ENCODE measurements at places on chromosomes 1 and 21.

- DNase-seq, result no peak
These were observed 27.6 kb upstream of the CTH start for GRCh38 chr1:70383483-70383882.

- no peak for DNase-seq
These were observed 29.7 kb upstream of the KDM4A start for GRCh38 chr1:43619996-43620920.

DNA sequence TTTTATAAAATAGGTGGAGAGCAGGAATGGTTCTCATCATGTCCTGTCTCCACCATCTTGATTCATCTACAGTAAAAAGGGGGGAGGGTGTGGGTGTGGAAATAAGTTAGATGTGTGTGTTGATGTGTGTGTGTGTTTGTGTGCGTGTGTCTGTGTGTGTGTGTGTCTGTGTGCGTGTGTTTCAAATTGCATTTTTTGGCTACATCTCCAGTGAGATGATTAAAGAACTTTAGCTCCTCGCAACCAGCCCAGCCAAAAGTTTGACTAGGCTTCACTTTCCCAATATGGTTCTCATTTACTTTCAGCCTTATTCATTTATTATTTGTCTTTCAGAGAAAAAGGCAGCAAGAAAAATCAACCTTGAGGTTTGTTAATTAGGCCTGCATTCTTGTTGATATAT lies 14.7 kb upstream of the HAO2 start:
- no peak for DNase-seq

DNA sequence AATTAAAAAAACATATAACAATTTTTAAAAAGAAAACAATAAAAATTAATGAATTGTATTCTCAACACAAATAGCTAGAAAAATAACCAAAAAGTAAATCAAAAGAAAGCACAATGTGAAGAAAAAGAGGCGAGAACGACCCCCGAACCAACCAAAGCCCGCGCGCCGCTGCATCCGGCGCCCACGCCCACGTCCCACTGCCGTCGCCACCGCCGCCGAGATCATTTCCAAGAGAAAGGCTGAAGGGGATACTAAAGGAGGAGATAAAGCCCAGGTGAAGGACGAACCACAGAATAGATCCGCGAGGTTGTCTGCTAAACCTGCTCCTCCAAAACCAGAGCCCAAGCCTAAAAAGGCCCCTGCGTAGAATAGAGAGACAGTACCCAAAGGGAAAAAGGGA lies 11.8 kb upstream of the ABCB10 start:
- DNase-seq, result no peak

GRCh38 chr1:45721207-45721606 lies 29.2 kb downstream of the IPP start:
- no peak for DNase-seq

DNA sequence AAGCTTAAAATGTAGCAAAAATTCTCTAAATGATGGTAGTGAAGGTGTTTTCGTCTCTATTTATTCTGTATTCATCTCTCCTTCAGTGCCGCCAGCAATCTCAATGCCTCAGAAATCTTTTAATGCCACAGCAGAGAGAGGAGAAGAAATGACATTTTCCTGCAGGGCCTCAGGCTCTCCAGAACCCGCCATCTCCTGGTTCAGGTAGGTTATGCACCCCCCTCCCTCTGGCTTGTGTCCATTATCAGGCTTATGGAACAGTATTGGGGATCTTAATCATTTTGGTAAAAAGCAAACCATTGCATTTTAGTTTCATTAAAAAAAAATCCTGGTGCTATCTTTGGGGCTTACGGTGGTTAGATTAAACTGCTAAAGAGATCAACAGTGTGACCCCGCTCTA lies 326.1 kb downstream of the NCAM2 start:
- DNase-seq, result no peak

- DNase-seq, result peak; percentile 99
These were observed 627.4 kb downstream of the LMO4 start for GRCh38 chr1:87956072-87956471.

DNA sequence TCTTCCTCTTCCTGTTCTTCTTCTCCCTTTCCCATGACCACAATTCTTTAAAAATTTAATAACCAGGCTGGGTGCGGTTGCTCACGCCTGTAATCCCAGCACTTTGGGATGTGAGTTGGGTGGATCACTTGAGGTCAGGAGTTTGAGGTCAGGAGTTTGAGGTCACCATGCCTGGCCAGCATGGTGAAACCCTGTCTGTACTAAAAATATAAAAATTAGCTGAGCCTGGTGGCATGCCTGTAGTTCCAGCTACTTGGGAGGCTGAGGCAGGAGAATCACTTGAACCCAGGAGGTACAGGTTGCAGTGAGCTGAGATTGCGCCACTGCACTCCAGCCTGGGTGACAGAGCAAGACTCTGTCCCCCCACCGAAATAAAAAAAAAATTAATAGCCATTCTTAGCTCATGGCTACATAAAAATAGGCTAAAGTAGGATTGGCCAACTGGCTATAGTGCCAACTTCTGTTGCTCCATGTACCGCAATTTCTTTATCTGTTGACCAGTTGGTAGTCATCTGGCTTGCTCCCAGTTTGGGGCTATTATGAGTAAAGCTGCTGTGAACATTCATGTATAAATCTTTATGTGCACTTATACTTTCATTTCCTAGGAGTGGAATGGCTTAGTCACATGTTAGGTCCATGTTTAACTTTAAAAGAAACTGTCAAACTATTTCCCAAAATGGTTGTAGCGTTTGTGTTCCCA lies 136.3 kb downstream of the PEX14 start:
- DNase-seq, result peak; percentile 38

GRCh38 chr1:207815913-207816291 lies 64.0 kb downstream of the CD46 start:
- no peak for DNase-seq

DNA sequence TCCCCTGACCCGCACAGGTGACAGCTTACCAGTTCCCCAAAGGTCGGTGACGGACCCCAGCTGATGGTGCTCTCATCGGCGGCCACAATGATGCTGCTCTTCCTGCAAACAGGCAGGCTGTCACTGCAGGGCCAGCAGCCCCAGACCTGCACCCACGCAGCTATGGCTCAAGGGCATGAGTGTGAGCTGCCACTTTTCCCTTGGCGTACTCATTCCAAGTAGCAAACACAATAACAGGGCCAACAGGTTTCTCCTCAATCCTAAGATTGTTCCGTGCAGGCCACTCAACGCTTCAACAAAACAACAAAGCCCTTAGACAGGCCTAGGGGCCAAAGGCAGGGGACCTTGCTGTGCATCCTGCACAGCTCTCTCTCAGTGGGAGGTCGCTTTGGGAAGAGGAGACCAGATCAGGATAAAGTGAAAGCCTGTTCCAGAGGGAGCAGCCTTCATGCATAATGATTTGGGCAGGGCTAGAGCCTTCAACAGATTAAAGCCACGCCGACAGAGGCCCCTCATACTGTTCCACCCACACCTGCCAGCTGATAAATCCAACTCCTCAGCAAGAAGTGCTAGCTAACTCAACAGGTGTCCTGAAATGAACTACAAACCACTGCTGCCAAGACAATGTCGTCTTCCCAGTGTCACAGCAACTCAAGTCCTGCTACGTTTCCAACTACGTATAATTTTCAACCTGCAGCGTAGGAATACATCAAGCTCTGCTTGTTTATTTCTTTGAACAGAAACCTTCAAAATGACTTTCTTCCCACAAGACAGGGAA lies 27.2 kb downstream of the RCC2 start:
- no peak for DNase-seq

- no peak for DNase-seq
These were observed 3.6 kb upstream of the NPPA start for GRCh38 chr1:11851180-11851579.

- no peak for DNase-seq
These were observed 32.0 kb upstream of the PSEN2 start for GRCh38 chr1:226838456-226838855.

- no peak for DNase-seq
These were observed 152.5 kb downstream of the TIAM1 start for GRCh38 chr21:31191553-31191952.

DNA sequence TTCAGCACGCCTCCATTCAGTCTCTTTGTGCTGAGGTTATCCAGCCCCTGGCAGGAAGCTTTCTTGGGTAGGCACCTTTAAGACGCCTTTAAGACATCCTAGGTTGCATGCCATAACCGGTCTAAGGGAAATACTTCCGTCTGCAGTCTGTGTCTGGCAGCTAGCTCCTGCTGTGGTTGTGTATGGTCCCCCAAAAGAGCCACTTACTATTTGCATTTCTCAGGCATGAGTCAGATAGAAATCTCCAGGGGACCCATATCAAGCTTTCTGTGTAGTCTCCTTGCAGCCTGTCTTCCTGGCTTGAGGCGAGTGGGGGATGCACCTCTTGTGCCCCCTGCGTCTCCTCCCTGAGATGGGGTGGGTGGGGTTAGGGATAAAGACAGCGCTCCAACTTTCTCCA lies 10.0 kb upstream of the RYR2 start:
- DNase-seq, result no peak

DNA sequence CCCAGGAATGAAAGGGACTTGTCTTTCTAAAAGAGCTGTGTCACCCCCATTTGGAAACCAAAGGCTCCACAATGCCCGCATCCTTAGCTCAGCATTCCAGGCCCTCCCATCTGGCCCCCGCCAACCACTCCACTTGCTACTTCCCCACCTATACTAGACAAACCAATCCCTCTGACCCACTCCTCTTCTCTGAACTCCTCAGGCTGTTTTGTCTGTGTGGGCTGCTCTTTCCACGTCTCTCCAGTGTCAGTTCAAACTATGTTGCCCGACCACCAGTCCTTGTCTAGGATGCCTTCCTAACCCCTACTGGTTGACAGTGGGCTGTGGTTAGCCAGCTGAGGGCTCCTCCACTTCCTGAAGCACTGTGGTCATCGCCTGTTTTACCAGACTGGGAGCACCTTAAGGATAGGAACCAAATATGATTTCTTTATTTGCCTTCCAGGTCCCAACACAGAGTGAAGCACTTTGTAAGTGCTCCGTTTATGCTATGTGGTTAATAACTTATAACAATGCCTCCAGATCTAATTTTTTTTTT lies 8.1 kb upstream of the COA7 start:
- DNase-seq, result no peak

DNA sequence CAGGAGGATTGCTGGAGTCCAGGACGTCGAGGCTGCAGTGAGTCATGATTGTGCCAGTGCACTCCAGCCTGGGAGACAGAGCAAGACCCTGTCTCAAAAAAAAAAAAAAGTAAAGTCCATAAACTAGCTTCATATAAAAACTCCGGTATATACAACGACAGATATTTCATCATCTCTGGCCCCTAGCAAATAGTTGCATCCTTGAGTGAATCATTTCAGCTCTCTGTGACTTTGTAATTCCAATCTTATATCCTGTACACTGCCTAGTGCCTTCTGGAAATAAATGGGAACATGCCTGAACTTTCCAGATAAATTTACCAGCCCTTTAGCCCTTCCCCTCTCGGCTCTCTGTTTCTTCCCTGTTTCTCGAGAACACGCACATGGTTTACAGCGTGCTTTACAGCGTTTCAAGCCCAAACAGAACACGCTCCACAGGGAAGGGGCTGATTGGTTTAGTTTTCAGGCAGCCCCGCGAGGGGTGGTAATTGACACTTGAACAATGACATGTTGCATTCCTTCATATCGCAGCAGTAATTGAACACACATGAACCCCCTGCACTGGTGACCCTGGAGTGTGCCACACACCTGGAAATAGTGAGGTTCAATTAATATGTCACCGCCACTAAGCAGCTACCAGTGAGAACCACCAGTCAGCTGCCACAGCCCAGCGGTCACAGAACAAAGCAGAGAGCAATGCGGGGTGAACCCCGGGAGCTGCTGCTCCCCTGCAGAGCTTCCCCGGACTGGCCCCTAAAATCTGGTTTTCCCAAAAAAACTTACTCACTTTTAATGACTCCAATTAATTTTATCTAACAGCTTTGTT lies 35.7 kb upstream of the SIM2 start:
- DNase-seq, result no peak

DNA sequence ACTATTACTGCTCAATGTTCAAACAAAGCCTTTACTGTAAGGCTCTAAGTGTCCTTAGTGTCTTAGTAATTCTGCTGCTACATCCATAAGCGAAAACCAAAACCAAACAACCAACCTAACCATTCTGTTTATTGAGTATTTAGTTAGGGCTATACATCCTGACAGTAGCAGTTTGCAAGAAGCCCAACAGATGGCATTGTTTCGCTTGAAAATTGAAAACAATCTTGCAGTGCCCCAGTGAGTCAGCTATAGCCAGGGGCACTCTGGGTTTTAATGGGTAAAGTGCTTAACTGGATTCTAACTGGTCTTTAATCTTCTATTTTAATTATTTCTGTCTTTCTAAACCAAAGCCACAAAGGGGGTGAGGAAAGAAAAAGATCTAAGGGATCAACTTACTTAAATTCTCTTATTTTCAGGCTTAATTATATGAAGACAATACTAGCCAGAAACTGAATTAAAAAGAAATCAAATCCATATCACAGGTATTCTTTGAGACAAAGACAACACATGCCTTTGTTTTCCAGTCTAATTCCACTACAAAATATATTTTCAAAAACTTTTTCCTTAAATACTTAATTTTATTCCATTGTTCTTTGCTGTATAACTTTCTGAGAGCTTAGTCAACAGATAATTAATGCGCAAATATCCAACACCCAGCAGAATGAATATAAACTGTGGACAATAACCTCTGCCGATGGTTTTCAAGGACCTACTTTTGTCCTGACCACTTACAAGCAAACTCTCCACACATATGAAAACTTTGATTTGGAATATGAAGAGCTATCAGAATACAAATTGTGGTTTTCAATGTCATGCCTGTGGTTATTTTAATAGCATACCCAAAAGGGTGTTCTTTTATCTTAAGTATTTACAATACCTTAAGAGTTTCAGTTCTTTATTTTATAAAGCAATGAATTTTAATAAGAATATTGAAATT lies 15.2 kb downstream of the POGZ start:
- peak; percentile 51 for DNase-seq

DNA sequence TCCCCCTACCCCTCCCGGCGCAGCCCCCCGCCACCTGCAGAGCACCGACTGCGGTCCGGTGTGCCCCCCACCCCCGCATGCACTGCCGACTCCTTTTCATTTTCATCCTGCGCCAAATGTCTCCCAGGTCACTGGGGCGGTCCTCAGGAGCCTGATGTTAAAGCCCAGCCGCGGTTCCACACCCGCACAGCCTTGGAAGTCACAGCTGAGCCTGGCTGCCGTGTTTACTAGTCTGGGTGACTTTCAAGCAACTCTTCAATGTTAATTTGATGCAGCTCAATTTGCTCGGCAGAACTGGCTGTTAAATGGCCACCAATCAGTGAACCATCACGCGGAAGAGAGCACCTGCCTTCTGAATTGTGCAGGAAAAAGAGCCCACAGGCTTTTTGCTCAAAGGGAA lies 27.2 kb downstream of the THAP3 start:
- no peak for DNase-seq

DNA sequence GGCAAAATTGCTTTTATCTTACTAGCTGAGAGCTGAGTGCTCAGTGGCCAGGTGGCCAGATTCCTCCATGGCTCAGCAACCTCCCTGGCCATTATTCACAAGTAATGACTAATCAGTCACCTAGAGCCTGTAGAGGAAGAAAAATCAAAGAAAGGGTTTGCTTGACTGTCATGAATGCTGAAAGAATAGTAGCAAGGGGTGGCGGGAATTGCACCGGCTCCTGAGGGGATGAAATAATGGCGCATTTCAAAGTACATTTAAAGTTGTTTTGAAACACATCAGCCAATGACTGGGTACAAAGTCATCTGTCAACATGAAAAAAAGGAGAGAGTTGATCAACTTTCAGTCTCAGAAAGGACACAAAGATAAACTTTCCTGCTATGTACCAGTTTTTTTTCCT lies 99.5 kb downstream of the OMA1 start:
- no peak for DNase-seq

GRCh38 chr21:39650306-39650705 lies 37.6 kb downstream of the B3GALT5 start:
- no peak for DNase-seq

GRCh38 chr1:245715970-245716369 lies 561.2 kb downstream of the KIF26B start:
- DNase-seq, result peak; percentile 96

GRCh38 chr1:78339490-78339889 lies 151.3 kb upstream of the PTGFR start:
- peak; percentile 69 for DNase-seq

Data from NCI-H226 (cell line).